Activated CD8-positive, alpha-beta T cell treated with anti-CD3 and anti-CD28 coated beads for 36 hours (primary cell): ENCODE measurements at places on chromosomes 16 and 17. TPM values are rescaled to one million over a fixed set of nuclear protein-coding genes. Genes with fewer than 3 reads are reported as not detected.

ACTG1 gene
- 4,606 TPM for total RNA-seq

HS3ST2 gene
- not detected for total RNA-seq

SCGB1C2 gene
- total RNA-seq: not detected

TMEM11 gene
- 26.2 TPM for total RNA-seq

PLXDC1 gene
- 1.7 TPM for total RNA-seq

PLEKHH3 gene
- total RNA-seq: 0.29 TPM

GRCh38 chr17:28906276-28906675, 3.4 kb upstream of the DHRS13 start:
- H3K4me3 ChIP-seq: no peak overlapping the region
- peaks cover 33% of the 10 kb centered on the region for H3K36me3 ChIP-seq
- H3K27me3 ChIP-seq: no peaks in the 10 kb centered on the region
- DNase-seq: no peak
- H3K27ac ChIP-seq: no peak overlapping the region
- peaks cover 10% of the 10 kb centered on the region for H3K4me1 ChIP-seq

GRCh38 chr16:9091867-9092281, 430 bp downstream of the HAPSTR1 start:
- H3K36me3 ChIP-seq: peaks cover 37% of the 10 kb centered on the region
- H3K27ac ChIP-seq: peak overlapping the region; percentile 70
- H3K4me3 ChIP-seq: peak overlapping the region; percentile 88
- H3K4me1 ChIP-seq: peaks cover 30% of the 10 kb centered on the region
- H3K27me3 ChIP-seq: no peaks in the 10 kb centered on the region

GRCh38 chr17:72205357-72205756, 84.5 kb downstream of the SOX9 start:
- no peaks in the 10 kb centered on the region for H3K4me1 ChIP-seq
- no peak overlapping the region for H3K4me3 ChIP-seq
- no peak overlapping the region for H3K27ac ChIP-seq
- H3K27me3 ChIP-seq: peaks cover 5% of the 10 kb centered on the region
- H3K36me3 ChIP-seq: no peaks in the 10 kb centered on the region

DNA sequence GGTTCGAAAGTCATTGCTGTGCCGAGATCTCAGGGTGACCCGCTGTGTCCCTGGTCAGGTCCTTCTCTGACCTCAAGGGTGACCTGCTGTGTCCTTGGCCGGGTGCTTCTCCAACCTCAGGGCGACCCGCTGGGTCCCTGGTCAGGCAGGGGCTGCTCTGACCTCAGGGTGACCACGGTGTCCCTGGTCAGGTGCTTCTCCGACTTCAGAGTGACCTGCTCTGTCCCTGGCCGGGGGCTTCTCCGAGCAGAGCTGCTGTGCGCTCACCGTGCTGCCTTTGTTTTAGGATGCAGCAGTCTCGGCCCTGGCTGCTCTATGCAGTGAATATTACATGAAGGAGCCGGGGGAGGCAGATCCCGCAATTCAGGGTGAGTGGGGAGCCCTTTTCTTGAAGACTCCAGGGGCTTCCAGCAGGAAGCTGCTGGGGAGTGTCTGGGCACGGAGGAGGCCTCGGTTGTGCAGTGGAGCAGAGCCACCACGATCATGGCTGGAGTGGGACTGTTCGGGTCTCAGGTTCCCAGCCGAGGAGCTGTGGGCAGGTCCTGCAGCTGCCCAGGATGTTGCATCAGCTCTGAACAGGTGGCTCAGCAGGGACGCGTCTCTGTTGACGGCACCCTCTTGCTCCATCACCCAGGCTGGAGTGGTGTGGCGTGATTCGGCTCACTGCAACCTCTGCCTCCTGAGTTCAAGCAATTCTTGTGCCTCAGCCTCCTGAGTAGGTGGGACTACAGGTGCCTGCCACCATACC, 83.7 kb upstream of the ZNF750 start:
- H3K36me3 ChIP-seq: peaks cover 9% of the 10 kb centered on the region
- H3K4me3 ChIP-seq: no peak overlapping the region
- no peaks in the 10 kb centered on the region for H3K4me1 ChIP-seq
- H3K27ac ChIP-seq: no peak overlapping the region
- DNase-seq: no peak

- no peaks in the 10 kb centered on the region for H3K36me3 ChIP-seq
- DNase-seq: no peak
These were observed 229.0 kb upstream of the GSE1 start for GRCh38 chr16:85383836-85384832.
